ENCODE measurements at places on chromosomes 13 and 19. TPM values are rescaled to one million over a fixed set of nuclear protein-coding genes. Genes with fewer than 3 reads are reported as not detected.

ENOX1 gene
- 0.19 TPM for total RNA-seq

GRCh38 chr19:53659292-53659691, 27.5 kb downstream of the DPRX start:
- H3K27me3 ChIP-seq: no peaks in the 10 kb centered on the region
- DNase-seq: no peak
- no peak overlapping the region for H3K27ac ChIP-seq
- H3K36me3 ChIP-seq: no peaks in the 10 kb centered on the region

DNA sequence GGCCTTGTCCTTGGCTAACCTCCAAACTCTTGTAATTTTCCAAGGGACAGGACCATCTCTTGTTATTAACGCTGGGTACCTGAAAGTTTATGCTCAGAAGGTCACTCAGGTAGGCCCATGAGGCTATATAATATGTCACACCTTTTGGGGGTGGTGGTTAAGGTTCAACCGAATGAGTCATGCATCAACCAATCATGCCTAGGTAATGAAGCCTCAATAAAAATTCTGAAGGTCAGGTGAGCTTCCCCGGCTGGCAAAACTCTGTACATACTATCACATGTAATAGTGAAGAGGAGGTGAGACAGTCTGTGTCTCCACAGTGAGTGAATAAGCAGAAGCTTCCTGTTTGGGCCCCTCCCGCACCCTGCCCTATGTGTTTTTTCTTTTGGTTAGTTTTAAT, 424.9 kb downstream of the PCDH17 start:
- H3K27me3 ChIP-seq: no peaks in the 10 kb centered on the region
- H3K36me3 ChIP-seq: no peaks in the 10 kb centered on the region
- no peak for DNase-seq
- no peak overlapping the region for H3K4me3 ChIP-seq
- no peak overlapping the region for H3K27ac ChIP-seq

GRCh38 chr13:73390100-73390499, 331.3 kb downstream of the KLF5 start:
- H3K27ac ChIP-seq: no peak overlapping the region
- DNase-seq: no peak
- no peak overlapping the region for H3K4me3 ChIP-seq
- no peaks in the 10 kb centered on the region for H3K27me3 ChIP-seq
- H3K36me3 ChIP-seq: no peaks in the 10 kb centered on the region

DNA sequence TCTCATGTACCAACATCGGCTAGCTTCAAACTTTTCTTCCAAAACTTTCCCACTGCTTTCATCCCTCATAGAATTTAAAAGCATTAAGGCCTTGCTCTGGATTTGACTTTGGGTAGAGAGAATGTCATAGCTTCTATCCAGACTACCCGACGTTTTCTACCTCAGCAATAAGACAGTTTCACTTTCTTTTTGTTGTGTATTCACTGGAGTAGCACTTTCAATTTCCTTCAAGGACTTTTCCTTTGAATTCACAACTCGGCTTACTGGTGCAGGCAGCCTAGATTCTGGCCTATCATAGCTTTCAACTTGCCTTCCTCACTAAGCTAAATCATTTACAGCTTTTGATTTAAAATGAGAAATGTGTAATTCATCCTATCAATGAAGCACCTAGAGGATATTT, 420.4 kb upstream of the GPC6 start:
- peak overlapping the region; percentile 81 for H3K27ac ChIP-seq
- H3K36me3 ChIP-seq: no peaks in the 10 kb centered on the region
- no peak for DNase-seq
- no peaks in the 10 kb centered on the region for H3K27me3 ChIP-seq

GRCh38 chr13:29801737-29802305, 48.6 kb downstream of the UBL3 start:
- H3K36me3 ChIP-seq: no peaks in the 10 kb centered on the region
- H3K4me1 ChIP-seq: peaks cover 5% of the 10 kb centered on the region
- DNase-seq: no peak
- no peak overlapping the region for H3K27ac ChIP-seq

- peaks cover 15% of the 10 kb centered on the region for H3K36me3 ChIP-seq
- H3K27me3 ChIP-seq: no peaks in the 10 kb centered on the region
- H3K4me1 ChIP-seq: peaks cover 14% of the 10 kb centered on the region
- DNase-seq: no peak
- peak overlapping the region; percentile 85 for H3K4me3 ChIP-seq
Measured at GRCh38 chr19:36379510-36379819, 464 bp upstream of the ZFP14 start.

GRCh38 chr13:111171629-111172028, 56.5 kb downstream of the ARHGEF7 start:
- H3K4me1 ChIP-seq: peaks cover 57% of the 10 kb centered on the region
- peaks cover 79% of the 10 kb centered on the region for H3K36me3 ChIP-seq
- no peaks in the 10 kb centered on the region for H3K27me3 ChIP-seq
- no peak for DNase-seq

GRCh38 chr13:79998381-79998880, 342.5 kb downstream of the SPRY2 start:
- no peak overlapping the region for H3K27ac ChIP-seq
- H3K36me3 ChIP-seq: no peaks in the 10 kb centered on the region
- no peak for DNase-seq
- H3K4me3 ChIP-seq: no peak overlapping the region

GRCh38 chr13:49877629-49878218, 58.4 kb downstream of the SPRYD7 start:
- peaks cover 12% of the 10 kb centered on the region for H3K27me3 ChIP-seq

GRCh38 chr19:30281906-30282305, 90.3 kb upstream of the ZNF536 start:
- no peaks in the 10 kb centered on the region for H3K27me3 ChIP-seq
- DNase-seq: no peak
- no peaks in the 10 kb centered on the region for H3K4me1 ChIP-seq
- H3K27ac ChIP-seq: no peak overlapping the region

GRCh38 chr13:98803921-98804320, 51.4 kb upstream of the SLC15A1 start:
- no peak for DNase-seq
- H3K27me3 ChIP-seq: no peaks in the 10 kb centered on the region
- no peak overlapping the region for H3K4me3 ChIP-seq
- H3K27ac ChIP-seq: no peak overlapping the region
- H3K36me3 ChIP-seq: peaks cover 47% of the 10 kb centered on the region

DNA sequence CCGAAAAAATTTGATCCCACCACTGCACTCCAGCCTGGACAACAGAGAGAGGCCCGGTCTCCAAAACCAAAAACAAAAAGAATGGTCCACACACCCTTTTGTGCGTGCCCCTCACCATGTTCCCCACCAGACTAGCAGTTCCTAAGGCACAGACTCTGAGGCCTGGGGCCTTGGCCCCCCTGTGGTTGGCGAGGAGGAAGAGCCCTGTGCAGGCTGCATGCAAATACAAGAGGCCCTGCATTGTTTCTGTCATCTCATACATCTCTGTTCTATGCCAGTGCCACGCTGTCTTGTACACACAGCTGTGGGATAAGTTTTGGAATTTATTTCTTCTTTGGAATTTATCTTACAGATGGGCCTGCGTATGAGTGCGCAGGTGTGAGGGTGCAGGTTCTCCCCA, 4.7 kb upstream of the YJEFN3 start:
- no peak overlapping the region for H3K27ac ChIP-seq
- H3K36me3 ChIP-seq: peaks cover 34% of the 10 kb centered on the region
- DNase-seq: no peak
- peaks cover 25% of the 10 kb centered on the region for H3K4me1 ChIP-seq

- H3K36me3 ChIP-seq: no peaks in the 10 kb centered on the region
- H3K4me3 ChIP-seq: peak overlapping the region; percentile 65
- H3K27ac ChIP-seq: peak overlapping the region; percentile 82
- DNase-seq: peak; percentile 56
- peaks cover 26% of the 10 kb centered on the region for H3K4me1 ChIP-seq
Measured at GRCh38 chr19:58538257-58539168, 5.4 kb upstream of the TRIM28 start.

GRCh38 chr13:79621449-79621848, 140.5 kb downstream of the NDFIP2 start:
- H3K27me3 ChIP-seq: peaks cover 8% of the 10 kb centered on the region
- no peak overlapping the region for H3K27ac ChIP-seq
- H3K4me1 ChIP-seq: no peaks in the 10 kb centered on the region
- DNase-seq: no peak
- H3K4me3 ChIP-seq: no peak overlapping the region

- no peaks in the 10 kb centered on the region for H3K36me3 ChIP-seq
- peaks cover 6% of the 10 kb centered on the region for H3K27me3 ChIP-seq
- no peak for DNase-seq
Measured at GRCh38 chr13:75160984-75161383, 321.0 kb downstream of the TBC1D4 start.

- peaks cover 9% of the 10 kb centered on the region for H3K36me3 ChIP-seq
- H3K27ac ChIP-seq: no peak overlapping the region
- no peaks in the 10 kb centered on the region for H3K4me1 ChIP-seq
- no peaks in the 10 kb centered on the region for H3K27me3 ChIP-seq
Measured at GRCh38 chr19:40682431-40682964, 8.0 kb downstream of the NUMBL start.

Measured in activated CD4-positive, alpha-beta T cell treated with anti-CD3 and anti-CD28 coated beads, Interleukin-2, amount 10 ng/mL, durations not matched to agents 7 days and 5 days (primary cell).